A549 treated with RU486 at 1 μM for 4 hours (cell line): ENCODE measurements at places on chromosomes 1 and 21. TPM values are rescaled to one million over a fixed set of nuclear protein-coding genes. Genes with fewer than 3 reads are reported as not detected.

CFHR2 gene
- total RNA-seq, result not detected in 5 replicates

SIPA1L2 gene
- total RNA-seq, result 6.5 to 8.1 TPM (median 7.3 TPM) in 5 replicates

SLAMF6 gene
- not detected in 5 replicates for total RNA-seq

RGS1 gene
- total RNA-seq, result not detected in 5 replicates

KIF26B gene
- total RNA-seq, result 0.03 to 0.16 TPM (median 0.05 TPM) in 5 replicates

TGFB2 gene
- 22.2 to 28.2 TPM (median 23.6 TPM) in 5 replicates for total RNA-seq

GUCA2A gene
- total RNA-seq, result not detected in 5 replicates

NEK2 gene
- 41.6 to 53.3 TPM (median 48.2 TPM) in 5 replicates for total RNA-seq
